NCI-H345 (cell line): ENCODE measurements at places on chromosomes 5 and 9.

- no peak for DNase-seq
These were observed 224.7 kb upstream of the DAP start for GRCh38 chr5:10985721-10986110.

- DNase-seq = no peak
These were observed 169.4 kb upstream of the ANKRD55 start for GRCh38 chr5:56402266-56403220.

- no peak for DNase-seq
These were observed 345.9 kb upstream of the RIOK2 start for GRCh38 chr5:97528941-97529340.

- no peak for DNase-seq
These were observed 6.6 kb downstream of the TLN1 start for GRCh38 chr9:35725362-35725761.

GRCh38 chr5:60929024-60929423 lies 15.8 kb downstream of the ERCC8 start:
- DNase-seq = no peak

GRCh38 chr5:8879248-8879647 lies 666.6 kb downstream of the SEMA5A start:
- no peak for DNase-seq

DNA sequence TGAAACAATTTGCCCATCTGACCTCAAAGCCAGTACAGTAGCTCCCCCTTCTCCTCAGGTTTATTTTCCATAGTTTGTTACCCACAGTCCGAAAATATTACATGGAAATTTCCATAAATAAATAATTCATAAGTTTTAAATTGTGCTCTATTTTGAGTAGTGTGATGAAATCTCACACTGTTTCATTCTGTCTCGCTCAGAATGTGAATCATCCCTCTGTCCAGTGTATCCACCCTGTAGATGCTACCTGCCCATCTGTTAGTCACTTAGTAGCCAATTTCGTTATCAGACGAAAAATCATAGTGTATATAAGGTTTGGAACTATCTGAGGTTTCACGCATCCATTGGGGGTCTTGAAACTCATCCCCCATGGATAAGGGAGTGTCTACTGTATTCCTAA lies 100.7 kb upstream of the IL7R start:
- no peak for DNase-seq

DNA sequence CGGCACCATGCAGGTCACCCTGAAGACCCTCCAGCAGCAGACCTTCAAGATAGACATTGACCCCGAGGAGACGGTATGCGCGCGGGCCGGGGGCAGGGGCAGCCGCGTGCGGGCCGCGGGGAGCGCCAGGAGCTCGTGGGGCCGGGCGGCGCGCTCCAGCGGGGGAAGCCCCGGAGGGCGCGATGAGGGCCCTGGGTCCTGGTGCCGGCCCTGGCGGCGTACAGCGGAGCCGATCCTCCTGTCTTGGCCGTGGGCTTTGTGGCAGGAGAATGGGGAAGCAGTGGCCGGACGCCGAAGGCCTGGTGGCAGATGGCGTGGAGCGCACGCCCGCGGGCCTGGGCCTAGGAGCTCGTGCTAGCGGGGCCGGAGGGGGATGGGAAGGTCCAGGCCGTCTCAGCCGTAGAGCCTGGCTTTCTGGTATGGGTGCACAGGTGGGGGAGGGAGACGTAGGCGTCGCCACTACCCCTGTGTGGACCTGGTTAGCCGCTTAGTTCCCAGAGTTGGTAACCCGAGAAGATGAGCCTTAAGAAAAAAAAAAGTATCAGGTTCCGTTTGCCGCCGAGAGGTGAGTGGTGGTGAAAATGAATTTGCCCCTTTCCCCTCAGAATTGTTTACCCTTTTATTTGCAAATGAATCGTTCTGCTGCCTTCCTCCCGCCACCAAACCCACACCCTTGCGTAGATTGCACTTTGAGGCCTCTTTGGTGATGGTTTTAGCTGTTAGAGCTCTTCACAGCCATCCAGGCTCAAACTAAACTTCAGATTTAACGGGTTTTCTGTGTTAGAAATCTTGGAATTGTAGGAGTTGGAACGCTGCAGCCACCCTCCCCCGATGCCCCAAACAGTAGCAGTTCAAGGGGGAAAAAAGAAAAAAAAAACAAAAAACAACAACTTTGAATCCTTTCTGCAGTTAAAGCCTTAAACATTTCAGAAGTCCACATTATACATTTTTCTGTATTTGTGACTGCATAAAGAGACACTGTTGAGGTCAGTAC lies 841 bp downstream of the RAD23B start:
- peak; percentile 62 for DNase-seq

DNA sequence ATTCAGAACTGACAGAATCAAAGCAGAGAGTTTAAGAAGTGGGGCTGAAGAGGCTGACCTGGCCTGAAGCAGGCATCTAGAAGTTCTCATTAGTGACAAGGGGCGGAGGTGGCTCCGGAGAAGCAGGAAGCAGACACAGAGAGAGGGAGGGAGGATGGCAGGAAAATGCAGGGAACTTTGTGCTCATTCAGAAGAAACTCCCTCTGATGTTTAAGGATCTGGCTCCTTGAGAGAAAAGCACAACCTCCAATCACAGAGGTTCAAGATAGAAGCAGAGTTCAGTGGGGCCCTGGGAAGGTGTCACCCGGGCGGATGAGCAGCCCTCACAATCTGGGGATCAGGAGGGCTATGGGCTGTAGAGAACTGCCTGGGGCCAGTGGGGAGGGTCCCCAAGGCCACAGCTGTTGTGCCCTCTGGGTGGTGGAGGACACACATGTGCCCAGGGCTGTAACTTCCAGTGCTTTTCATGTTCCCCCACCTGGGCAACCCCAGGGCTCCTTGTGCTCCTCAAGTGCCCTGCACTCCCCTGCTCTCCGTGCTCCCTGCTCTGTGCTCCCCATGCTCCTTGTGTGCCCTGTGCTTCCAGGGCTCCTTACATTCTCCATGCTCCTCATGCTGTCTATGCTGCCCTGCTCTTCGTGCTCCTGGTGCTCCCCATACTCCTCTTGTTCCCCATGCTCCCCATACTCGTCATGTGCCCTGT lies 51.4 kb downstream of the TRIP13 start:
- no peak for DNase-seq

GRCh38 chr5:59479086-59479485 lies 414.4 kb downstream of the PDE4D start:
- DNase-seq = no peak

DNA sequence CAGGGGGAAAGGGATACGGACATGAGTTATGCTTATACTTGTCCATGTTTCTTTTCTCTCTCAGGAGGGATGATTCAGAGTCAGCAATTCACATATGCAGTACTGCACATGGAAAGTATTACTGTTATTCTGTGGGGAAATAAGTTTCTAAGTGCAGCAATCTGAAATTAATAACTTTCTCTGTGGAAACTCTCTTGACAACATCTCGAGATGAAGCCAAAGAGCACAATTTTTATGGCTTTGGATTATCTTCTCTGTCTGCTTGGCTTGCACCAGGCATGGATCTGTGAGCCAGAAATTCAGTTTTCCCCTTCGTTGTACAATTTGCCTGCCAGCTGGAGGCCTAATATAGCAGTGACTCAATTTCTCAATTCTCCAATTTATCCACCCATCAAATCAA lies 2.5 kb upstream of the NDFIP1 start:
- DNase-seq = no peak

GRCh38 chr9:92059661-92060060 lies 55.6 kb downstream of the SPTLC1 start:
- DNase-seq = no peak

DNA sequence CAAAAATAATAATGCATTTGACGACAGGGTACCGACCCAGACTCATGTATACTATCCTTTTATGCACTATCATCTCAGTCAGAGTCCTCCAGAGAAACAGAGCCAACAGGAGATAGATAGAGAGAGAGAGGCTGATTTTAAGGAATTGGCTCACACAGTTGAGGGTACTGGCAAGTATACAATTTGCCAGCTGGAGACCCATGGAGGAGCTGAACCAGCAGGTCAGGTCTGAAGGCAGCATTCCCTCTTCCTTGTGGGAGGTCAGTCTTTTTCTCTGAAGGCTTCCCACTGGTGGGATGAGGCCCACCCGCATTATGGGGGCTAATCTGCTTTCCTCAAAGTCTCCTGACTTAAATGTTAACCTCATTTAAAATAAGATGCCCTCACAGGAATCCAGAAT lies 17.3 kb upstream of the MED10 start:
- no peak for DNase-seq

DNA sequence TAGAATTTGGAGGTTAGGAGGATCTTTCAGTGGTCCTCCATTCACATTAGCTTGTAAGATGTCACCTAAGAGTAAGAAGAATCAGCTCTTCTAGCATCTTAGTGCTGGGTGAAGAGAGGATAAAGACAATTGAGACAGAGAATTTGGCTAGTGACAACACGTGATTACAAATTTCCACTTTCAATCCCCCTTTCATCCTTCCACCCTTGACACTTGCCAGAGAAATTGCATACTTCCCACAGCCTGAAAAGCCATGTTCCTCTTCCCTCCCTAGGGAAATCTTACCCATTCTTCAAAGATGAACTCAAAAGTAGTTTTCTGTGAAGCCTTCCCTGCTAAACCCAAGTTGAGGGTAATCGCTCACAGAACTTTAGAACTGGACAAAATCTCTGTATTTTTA lies 282.6 kb upstream of the PTGER4 start:
- no peak for DNase-seq

GRCh38 chr9:100057624-100058023 lies 41.2 kb downstream of the ERP44 start:
- DNase-seq = no peak

DNA sequence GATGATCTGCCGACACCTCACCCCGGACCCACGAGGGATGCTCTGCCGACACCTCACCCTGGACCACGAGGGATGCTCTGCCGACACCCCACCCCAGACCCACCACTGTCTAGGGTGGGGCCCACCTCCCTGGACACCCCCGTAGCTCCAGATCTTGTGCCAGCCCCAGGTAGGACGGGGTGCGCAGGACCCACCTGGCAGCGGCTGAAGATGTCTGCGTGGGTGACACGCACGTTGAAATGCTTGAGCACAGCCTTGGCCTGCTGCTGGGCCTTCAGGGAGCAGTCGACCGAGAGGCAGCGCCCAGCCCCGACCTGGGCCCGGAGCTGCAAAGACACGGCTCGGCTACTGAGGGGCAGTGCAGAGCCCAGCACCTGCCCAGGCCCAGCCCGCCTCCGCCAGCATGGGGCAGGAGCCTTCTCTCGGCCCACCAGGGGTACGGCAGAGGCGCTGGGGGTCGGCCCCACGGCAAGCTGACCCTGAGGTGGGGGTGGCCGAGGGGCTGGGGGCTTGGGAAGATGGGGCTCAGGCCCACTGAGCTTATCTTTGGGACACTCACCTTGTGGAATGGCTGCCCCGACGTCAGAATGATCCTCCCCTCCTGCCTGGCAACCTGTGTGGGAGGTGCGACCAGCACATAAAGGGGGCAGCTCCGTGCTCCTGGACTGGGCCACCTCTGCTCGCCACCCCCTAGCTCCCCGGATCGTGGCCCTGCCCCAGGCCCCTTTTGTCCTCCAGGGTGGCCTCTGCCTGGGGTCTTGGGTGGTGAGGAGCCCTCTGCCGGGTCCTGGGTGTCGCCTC lies 21.7 kb upstream of the NRARP start:
- DNase-seq = no peak

- no peak for DNase-seq
These were observed 11.5 kb downstream of the ADAM19 start for GRCh38 chr5:157563929-157564716.

DNA sequence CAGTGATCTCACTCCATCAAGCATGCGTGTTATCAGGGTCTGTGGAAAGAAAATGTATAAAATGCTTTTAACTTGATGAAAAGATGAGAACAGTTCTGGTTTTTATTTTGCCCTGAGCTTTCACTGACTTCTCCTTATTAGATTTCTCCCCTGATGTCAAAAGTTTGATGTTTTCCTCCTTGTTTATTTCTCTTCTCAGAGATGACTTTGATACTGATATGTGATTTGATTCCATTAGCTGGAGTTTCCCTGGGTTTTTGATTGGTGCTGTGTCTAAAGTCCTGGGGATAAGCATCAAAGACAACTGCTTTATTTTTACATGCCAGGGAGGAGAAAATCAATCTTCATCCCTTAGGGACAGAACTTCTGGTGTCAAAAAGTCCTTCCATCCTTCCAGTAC lies 510.0 kb downstream of the KCTD16 start:
- DNase-seq = no peak

DNA sequence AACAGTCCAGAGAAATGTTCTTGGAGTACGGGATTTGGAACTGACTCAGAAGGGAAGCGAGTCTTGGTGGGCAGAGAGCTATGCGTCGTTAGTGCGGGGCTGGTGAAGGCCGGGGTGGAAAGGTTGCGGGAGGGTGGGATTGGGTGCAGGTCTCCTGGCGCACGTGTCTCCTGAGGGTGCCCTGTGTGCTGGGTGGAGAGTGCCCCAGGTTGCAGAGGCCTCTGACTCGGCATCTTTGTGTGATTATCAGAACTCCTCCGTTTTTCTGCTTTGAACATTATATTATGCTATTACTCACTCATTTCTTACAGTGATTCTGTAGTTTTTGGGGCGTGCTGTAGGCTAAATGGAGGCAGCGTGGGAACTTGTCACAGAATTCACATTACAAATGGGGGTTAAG lies 11.4 kb downstream of the CEP72 start:
- DNase-seq = no peak

- DNase-seq = no peak
These were observed 236.2 kb downstream of the NNT start for GRCh38 chr5:43839218-43839617.

DNA sequence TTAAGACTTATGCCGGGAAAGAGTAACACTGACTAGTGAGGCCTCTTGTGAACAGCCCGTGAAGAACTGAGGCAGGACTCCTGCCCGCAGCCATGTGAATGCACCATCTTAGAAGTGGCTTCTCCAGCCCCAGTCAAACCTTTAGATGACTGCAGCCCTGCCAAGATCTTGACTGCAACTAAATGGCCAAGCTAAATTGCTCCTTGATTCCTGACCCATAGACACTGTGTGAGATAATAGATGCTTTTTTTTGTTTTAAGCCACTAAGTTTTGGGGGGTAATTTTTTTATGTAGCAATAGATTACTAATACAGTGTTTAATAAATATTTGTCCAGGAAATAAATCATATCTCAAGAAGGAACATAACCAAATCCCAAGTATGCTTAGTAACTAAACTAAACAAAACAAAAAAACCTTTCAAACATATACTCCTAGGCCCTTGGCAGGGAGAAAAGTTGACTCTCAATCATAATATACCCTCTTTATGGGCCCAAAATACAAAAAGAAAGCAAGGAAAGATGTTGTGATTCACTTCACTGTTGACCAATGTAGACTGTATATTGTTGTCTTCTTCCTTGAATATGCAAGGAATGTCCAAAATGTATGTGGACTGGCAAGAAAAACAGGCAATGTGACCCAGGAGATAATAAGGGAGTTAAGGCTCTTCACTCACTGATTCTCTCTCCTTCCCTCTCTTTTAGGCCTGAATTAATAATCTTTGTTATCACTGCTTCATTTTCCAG lies 79.7 kb upstream of the ZNF366 start:
- DNase-seq = no peak

DNA sequence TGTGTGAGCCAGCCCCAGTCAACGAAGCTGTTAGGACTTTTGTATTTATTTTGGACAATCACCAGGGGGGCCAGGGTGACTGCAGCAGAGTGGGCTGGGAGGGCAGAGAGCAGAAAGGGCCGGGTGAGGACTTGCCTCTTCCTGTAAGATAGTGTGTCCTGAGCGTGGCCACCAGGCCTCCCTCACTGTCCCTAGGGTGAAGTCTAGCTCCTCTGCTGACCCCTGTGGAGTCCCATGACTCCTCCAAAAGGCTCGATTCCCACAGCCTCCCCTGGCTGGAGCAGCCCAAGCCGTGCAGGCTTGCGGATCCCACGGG lies 147.8 kb downstream of the RXRA start:
- no peak for DNase-seq
